ENCODE measurements at places on chromosomes 11 and 22.

GRCh38 chr22:49380828-49381114, 446.9 kb downstream of the BRD1 start:
- DNase-seq, result no peak

- DNase-seq, result no peak
Measured at GRCh38 chr11:129144256-129144655, 47.9 kb downstream of the ARHGAP32 start.

- no peak for DNase-seq
Measured at GRCh38 chr11:12285811-12286222, 91.6 kb upstream of the PARVA start.

- no peak for DNase-seq
Measured at GRCh38 chr11:120316880-120317688, 8.0 kb upstream of the TLCD5 start.

All from anterior cingulate cortex (tissue), 58 donors.